ENCODE measurements at places on chromosomes 13 and 19. TPM values are rescaled to one million over a fixed set of nuclear protein-coding genes. Genes with fewer than 3 reads are reported as not detected.
A peak's percentile ranks its signal among the peaks of the same experiment; 100 is the strongest.

- DNase-seq = no peak
These were observed 28.1 kb downstream of the BRD4 start for GRCh38 chr19:15304140-15304705.

- no peak for DNase-seq
These were observed 539 bp downstream of the ZNF554 start for GRCh38 chr19:2820112-2820702.

- DNase-seq = no peak
These were observed 128.7 kb downstream of the LIG4 start for GRCh38 chr13:108086678-108087077.

DNA sequence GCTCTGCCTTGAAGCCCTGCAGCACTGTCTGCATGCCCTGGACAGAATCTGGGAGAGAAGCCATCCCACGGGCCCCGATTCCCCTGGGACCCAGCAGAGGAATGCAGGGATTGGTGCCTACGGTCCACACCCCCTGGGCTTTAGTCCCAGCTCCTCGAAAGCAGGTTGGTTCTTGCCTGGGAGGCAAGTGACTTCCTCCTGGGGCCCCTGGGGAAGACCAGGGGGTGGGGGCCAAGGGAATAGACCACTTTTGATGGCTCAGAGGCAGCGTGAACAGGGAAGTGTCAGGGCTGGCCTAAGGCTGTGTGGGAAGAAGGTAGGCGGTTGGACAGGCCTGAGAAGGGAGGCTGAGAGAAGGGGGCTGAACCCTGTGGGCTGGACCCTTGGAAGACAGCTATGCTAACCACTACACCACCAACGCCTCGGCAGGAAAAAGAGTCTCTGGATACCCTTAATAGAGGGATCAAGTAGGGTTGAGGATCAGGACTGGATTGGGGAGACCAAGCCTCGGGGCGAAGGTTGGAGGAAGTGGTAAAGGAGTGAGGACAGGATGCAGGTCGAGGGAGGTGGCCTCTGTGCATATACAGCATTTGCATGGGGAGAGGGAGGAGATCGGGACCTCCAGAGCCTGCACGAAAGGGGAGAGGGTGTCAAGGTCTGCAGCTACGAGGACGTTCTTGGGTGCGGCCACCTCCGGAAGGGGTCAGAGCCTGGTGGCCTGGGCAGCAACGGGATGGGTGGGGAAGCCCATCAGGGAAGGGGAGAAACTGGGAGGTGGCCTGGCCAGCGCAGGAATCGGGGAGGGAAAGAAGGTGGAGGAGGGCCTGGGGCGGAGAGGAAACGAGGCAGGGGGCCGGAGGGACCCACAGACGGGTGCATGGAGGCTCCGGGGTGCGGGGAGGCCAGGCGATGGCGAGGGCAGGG, 709 bp downstream of the DPP9 start:
- peak; percentile 87 for DNase-seq

GRCh38 chr13:108419768-108420167, 150.2 kb downstream of the TNFSF13B start:
- DNase-seq = no peak

- DNase-seq = no peak
These were observed 6.3 kb upstream of the RDH13 start for GRCh38 chr19:55068950-55069864.

DNA sequence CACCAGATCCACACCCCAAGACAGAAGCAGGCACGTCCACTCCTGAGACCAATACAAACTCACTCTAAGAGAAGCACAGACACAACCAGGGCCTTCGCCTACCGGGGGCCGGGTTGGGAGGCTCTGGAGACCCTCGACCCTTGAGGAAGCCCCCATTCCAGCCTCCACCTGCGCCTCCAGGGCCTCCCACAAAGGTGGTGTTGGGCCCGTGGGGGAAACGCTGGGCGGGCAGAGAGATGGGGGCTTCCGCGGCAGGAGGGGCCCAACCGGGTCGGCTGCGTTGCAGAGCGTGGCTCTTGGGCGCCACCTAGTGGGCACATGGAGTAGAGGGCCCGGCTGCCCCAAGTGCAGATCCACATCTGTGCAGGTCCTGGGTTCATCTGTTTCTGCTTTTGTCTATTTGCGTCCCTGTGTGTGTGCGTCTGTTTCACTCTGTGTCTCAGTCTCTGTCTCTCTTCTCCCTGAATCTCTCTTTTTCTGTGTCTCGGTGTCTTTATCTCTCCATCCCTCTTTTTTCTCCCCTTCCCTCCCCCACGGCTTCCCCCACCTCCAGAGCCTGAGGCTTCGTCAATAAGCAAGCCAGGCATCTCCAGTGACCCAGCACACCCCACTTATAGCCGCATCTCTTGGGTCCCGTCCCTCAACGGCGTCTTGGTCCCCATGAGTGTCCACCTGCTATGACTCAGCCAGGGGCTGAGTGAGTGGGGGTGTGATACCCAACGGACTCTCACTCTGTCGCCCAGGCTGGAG, 10.5 kb upstream of the TINCR start:
- peak; percentile 89 for DNase-seq

DNA sequence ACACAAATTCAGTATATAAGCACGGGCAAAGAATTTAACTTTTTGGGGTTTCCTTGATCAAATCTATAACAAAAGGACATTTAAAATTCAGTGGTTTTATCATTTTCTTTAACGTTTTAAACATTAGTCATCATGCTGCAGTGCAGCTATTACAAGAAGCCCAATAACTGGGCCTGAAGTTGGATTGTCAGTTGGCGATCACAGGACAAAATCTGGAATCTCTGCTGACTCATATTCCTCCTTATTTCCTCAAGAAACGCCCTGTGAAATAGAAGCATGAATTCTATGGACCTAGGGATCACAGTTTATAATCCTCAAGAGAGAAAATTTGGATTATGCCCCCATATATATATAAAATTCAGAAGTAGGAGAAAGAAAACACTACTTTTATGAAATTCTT, 971.6 kb upstream of the MIR17HG start:
- no peak for DNase-seq

GRCh38 chr13:101965096-101965495, 436.8 kb downstream of the FGF14 start:
- no peak for DNase-seq

GRCh38 chr19:39080431-39080830, 3.7 kb upstream of the ACP7 start:
- DNase-seq = no peak

GRCh38 chr13:50613356-50613831, 230.1 kb downstream of the DLEU7 start:
- no peak for DNase-seq

DNA sequence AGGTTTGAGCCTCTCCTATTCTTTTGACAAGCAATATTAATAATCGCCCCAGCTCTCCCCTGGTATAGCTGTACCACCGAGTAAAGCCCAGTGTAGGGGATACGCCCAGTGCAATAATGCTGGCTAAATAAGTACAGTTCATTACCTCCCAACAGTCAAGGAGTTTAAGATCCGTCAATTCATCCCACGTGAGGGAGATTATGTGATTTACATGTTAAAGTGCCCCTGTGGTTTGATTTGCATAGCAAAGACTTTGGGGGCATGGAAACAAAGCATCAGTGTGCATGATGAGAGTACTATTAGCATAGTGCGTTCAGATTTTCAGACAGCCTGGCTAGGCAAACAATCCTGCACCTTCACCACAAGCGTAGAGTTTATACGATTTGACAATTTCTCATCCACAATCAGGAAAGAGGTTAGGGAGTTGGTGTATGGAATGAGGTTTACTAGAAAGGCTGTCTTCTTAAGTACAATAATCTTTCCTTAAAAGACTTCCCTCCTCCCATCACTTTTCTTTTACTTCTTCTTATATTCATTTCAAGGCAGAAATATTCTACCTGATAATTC, 754.0 kb downstream of the DIAPH3 start:
- no peak for DNase-seq

- no peak for DNase-seq
These were observed 12.7 kb downstream of the MED25 start for GRCh38 chr19:49830766-49831165.

- DNase-seq = no peak
These were observed 7.5 kb upstream of the C1QTNF9 start for GRCh38 chr13:24301911-24302310.

GRCh38 chr13:37141011-37141410, 35.5 kb upstream of the CSNK1A1L start:
- DNase-seq = no peak

DNA sequence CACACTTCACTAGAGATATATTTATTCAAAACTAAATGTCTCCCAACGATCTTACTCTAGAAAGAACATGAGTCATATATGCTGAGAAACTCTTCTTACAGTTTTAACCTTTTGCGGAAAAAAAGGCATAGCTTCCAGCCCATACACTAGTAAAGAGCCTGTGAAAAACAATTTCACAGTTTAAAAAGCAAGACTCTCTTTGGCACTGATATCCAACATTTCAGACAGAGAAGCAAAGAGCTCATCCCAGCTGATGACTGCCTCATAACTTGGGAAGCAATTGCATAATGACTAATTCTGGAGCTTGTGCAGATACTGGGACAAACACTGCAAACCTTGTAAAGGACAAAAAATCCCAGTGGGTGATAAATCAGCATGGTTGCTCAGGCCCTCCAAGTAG, 88.0 kb downstream of the ENOX1 start:
- no peak for DNase-seq

The TINCR gene
- 0.43 TPM for total RNA-seq

The ZNF266 gene
- 19.3 TPM for total RNA-seq

The PPP1R12C gene
- 252 TPM for total RNA-seq

The MAST1 gene
- total RNA-seq = 0.37 TPM

The PSG1 gene
- not detected for total RNA-seq

The GAPDHS gene
- total RNA-seq = not detected

The TMEM143 gene
- total RNA-seq = 6.3 TPM
